ENCODE measurements at places on chromosomes 13 and 19.

GRCh38 chr13:37069597-37070103 is 10.2 kb upstream of the SUPT20H start:
- DNase-seq = no peak

DNA sequence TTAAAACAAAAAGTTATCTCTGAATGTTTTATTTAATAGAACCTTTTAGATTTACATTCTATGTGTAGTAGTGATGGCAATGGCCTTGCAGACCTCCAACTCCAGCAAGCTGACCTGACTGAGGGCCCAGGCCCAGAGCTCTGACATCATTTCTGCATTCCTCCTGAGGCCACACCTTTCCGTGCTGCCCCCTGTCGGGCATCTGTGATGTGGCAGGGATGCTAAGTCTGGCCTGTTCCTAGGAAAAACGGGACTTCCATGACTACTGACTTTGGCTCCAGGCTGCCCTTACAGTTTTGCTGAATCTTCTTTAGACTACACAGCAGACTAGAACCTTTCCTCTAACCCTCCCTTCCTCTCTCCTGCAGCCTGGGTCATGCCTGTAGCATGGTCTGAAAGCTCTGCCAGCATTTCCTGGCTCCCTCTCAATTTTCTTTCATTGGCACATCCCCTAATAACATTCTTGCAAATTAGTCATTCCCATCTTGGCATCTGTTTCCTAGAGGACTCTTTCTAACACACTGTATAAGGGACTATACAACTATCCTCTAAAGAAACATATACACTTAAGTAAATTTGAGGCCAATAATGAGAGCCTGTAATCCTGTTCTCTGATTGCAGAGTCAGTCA is 249.1 kb downstream of the GPC5 start:
- DNase-seq = no peak

DNA sequence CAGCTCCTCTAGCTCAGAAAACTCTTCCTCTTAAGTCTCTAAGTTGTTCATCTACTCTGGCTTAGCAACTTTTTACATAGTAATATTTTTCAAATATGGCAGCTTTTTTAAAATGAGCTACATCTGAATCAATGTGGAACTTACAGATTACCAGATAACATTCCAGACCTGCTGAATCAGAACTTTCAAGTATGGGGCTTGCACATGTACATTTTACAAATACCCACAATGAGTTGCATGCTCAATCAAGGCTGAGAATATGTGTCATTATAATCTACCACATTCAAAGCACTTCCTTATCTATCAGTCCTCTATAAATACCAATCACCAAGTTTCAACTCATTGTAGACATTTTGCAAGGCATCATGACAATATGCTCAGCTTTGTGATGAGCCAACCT is 383.1 kb downstream of the FGF14 start:
- DNase-seq = no peak

DNA sequence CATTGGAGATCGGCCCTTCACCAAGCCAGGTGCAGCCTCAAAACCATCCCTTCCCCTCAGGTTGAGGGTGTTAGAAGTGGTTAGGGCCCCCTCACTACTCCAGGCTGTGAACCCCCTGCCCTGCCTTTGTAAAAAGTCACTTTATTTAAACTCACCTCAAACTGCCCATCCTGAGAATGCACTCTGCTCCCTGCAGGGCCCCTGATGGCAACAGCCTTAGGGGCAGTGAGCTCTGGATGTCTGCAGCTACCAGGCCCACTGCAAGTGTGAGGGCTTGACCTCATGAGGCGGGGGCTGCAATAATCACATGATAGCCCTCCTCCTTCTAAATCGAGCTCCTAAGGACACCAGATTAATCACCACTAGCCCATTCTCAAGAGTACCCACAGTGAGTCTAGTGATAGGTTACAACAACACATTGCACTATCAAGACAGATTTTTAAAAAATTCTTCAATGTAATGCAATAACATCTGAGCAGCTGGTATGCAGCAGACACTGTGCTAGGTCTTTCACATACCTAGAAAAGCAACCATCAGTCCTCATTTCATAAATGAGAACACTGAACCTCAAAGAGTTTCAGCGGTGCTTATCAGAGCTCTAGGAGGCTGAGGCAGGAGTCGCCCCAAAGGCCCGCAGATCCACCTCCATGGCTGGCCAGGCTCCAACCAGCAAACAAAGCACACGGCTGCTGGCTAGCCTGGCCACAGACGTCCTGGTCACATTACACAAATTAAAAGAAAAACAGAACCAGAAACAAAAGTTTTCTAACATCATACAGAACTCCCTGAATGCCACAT is 26.0 kb downstream of the SLC7A1 start:
- no peak for DNase-seq

GRCh38 chr13:45691667-45692066 is 10.5 kb upstream of the CBY2 start:
- no peak for DNase-seq

- no peak for DNase-seq
Observed at GRCh38 chr19:5984600-5984999, 6.7 kb upstream of the RANBP3 start.

GRCh38 chr19:11053817-11054195 is 35.5 kb upstream of the LDLR start:
- no peak for DNase-seq

DNA sequence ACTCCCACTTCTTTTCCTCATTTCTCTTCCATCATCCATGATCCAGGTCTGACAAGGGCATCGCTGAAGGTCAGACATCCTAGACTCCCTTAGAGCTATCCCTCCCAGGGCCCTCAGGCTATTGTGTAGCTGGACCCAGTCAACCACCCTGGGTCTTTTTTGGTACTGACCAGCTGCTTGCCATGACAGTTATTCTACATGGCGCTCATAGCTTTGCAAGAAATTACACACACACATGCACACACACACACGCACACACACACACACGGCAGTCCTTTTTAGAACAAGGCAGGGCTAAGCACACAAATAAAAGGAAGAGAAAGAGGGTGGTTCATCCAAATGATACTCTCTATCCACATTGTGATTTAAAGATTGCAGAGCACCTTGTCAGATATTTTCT is 18.3 kb downstream of the SIAH3 start:
- DNase-seq = no peak

- DNase-seq = no peak
Observed at GRCh38 chr13:63882052-63882451, 2466.4 kb upstream of the PCDH20 start.

DNA sequence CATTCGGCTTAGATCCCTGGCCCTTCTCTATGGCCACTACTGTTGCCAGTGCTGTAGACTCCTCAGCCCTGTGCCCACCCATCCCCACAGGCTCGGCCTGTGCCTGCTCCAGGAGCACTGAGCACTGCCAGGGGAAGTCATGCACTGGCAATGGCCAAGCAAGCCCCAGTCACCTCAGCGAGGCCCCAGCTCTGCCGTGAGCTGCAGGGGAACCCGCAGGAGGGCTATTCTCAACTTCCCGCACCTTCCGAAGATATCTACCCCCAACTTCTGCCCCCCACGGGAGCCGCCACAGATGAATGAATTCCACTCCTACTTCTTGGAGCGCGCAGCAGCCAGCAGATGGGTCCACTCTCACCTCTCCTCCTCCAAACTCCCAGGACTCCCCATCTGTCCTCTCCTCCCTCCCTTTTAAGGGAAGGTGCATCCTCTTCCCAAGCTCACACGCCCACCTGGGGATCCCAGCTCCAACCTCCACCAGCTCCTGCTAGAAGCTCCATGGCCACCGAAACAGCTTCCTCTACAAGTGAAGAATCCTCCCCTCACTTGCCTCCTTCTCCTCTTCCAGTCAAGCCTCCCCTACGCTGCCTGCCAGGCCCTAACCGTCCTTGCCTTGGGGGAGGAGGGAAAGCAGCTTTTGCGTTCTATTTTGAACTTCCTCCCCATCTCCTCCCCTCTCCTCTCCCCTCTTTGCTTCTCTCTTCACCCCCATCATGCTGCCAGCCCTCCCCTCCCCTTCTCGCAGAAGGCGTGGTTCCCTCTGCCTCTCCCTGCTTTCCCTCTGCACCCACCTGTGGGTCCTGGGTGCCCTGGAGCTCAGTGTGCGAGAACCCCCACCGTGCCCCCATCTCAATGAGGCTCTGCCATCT is 52.2 kb downstream of the PEPD start:
- no peak for DNase-seq

DNA sequence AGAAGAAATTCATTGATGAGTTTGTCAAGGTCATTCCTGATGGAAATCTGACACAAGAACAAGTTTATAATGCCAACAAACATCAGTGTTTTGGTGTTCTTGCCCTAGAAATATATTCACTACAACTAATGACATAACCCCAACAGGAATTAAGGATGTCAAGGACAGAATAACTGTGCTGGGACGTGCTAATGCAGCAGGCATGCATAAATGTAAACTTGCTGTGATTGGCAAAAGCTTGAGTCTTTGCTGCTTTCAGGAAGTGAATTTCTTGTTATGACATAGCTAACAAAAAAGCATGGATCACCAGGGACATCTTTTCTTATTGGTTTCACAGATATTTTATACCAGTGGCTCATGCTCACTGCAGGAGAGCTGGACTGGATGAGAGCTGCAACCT is 144.6 kb downstream of the KCTD12 start:
- no peak for DNase-seq

Measured in inflammatory macrophage (primary cell).